ENCODE measurements at places on chromosomes 4 and X.

DNA sequence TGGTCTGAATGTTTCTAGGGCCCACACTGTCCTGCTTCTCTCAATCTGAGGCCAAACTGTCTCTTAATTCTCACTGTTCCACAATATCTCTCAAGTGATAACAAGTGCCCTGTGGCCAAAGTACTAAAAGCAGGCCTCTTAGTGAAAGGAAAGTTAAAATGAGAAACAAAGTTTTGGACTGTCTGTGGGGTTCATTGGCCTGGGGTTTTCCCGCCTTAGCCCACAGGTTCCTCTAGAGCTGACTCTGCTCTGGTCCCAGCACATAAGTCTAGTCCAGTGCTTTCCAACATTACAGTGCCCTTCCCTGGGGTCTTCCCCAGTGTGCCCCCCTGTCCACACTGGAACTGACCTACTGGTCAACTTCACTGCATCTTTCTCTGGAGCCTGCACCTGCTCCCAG, 6.3 kb downstream of the MAGEB1 start:
- no peak for DNase-seq

DNA sequence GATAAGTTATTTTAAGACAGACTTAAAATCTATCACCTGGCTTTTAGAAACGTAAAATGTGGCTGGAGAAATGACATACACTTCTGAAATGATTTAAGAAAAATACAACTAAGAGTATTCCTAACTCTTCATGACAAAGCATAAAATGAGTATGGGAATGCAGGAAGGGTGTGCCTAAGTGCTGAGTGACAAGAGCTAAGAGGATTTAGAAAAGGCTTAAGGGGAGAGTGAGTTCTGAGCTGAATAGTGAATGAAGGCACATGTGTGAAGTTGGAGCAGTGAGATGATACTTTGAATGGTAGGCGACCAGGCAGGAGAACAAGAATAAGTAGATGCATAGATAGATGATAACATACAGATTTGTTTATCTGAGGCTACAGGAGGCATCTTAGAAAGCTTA, 458.3 kb upstream of the TENM3 start:
- DNase-seq: no peak

DNA sequence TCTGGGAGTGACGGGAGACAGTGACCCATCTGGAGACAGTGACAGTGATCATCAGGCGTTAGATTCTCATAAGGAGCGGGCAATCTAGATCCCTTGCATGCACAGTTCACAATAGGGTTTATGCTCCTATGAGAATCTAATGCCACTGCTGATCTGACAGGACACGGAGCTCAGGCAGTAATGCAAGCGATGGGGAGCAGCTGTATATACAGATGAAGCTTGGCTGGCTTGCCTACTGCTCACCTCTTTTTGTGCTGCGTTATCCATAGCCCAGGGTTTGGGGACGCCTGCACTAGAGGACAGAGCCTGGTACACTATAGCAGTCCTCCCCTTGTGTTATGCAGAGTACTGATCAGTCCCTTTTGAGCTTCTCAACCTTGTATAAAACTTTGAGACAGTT, 23.5 kb downstream of the NFKB1 start:
- no peak for DNase-seq

GRCh38 chr4:30454504-30454903, 265.7 kb upstream of the PCDH7 start:
- DNase-seq: no peak

DNA sequence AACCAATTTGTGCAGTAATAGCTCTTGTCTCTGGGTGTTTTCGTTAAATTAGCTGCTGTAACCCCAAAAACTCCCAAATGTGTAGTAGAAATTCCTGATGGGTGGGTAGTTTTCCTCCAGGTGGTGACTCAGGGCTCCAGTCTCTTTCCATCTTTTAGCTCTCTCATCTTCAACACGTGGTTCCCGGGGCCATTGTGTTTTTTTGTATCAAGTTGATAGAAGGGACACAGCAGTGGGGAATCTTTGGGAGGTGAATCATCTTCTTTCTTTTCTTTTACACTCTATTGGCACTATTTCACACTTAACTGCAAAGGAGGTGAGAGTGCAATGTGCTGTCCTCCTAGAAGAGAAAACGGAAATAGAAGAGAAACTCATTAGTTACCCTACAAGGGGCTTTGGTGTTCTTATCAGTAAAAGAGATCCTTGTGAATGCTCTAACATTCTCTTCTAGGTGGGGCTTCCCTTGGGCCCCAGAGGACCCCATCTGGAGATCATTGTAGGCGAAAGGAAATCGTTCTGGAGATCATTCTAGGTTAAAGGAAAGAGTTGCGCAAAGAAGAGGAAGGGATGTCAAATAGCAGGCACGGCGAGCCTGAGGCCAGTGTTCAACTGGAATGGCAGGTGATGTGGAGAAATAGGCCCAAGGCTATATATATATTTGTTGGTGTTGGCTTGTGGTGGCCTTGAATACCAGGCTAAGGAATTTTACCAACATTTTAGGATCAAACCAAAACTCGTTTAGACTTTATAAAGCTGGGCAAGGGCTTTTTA, 68.2 kb upstream of the ACSL1 start:
- no peak for DNase-seq

- DNase-seq: no peak
These were observed 11.0 kb downstream of the TKTL2 start for GRCh38 chr4:163462556-163462955.

- no peak for DNase-seq
These were observed 145.5 kb upstream of the NAP1L5 start for GRCh38 chr4:88843067-88843685.

- DNase-seq: no peak
These were observed 3.4 kb upstream of the INTU start for GRCh38 chr4:127629371-127629770.

DNA sequence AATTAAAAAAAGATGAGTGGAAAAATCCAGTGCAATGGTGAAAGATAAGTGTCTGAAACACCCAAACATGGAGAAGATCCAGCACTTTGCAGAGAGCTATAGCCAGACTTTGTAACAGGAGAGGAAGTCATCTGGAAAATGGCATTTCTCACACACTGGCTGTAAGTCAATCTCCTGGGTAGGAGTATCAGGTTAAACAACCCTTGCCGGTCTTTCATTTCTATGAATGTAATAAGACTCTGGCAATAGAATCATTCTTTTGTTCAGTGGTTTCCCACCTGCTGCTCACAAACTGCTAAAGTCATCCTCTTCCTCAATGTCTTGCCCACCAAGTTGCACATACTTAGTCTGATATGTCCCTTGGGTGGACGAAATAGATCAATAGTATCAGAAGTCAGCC, 94.0 kb upstream of the ATP8A1 start:
- no peak for DNase-seq

DNA sequence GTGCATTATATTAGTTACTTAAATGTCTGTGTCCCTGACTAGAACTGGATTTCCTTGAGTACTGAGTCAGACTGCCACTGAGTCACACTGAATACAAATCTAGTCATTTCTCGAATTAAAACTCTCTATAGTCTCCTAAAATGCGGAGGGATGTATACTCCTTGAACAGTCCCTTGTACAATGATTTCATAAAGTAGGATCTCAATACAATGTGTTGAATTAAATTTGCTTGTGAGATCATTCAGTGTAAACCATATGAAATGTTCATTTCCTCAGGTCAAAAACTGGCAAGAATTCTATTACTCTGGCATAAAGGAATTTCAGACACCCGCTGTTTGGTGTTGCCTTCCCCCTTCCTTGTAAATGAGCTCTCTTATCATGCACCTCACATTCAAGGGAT, 17.5 kb upstream of the FAM241A start:
- DNase-seq: no peak

DNA sequence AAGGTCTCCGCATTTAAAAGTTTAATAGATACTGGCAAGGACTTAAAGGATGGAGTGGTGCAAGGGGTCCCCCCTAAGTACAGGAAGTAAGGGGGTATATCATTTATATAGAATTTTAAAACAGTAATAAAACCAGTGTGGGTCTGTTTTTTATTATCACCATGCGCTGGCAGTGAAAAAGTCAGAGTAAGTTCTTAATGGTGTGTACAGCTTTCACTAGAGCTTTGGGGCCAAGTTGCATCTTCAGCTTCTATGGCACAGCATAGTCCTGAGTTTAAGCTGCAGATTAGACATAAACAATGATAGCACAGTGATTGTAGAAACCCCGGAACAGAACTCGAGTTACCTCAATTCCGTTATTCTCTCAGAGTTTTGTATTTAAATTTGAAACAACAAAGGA, 27.6 kb downstream of the RHOH start:
- DNase-seq: no peak

DNA sequence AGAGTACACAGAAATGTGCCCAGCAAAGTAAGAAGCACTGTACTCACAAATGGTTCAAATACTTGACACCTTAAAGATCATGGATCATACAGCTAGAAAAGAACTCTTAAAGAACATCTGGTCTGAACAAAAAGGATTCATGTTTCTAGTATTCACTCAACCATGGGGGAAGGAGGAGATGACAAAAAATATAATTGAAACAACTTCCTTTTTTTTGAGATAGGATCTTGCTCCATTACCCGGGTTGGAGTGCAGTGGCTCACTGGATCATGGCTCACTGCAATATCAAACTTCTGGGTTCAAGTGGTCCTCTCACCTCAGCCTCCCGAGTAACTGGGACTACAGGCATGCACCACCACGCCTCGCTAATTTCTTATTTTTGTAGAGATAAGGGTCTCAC, 6.0 kb downstream of the DHX15 start:
- no peak for DNase-seq

DNA sequence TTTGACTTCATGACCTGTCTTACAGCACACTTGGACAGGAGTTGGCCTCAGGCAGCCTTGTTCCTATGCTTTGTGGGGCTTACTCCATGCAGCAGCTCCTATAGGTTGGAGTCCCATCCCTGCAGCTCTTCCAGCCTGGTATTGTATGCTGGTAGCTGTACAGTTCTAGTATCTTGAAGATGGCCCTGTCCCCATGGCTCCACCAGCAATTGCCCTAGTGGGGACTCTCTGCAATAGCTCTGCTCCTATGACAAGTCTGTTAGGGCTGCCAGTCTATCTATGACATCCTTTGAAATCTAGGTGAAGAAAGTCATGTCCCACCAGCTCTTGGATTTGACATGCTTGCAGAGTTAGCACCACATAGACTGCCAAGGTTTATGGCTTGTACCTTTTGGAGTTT, 252.6 kb downstream of the ANTXR2 start:
- DNase-seq: no peak

- DNase-seq: no peak
These were observed 81.8 kb upstream of the MAGEA4 start for GRCh38 chrX:151830911-151831310.

- no peak for DNase-seq
These were observed 72.5 kb downstream of the ADRA2C start for GRCh38 chr4:3838437-3839380.

DNA sequence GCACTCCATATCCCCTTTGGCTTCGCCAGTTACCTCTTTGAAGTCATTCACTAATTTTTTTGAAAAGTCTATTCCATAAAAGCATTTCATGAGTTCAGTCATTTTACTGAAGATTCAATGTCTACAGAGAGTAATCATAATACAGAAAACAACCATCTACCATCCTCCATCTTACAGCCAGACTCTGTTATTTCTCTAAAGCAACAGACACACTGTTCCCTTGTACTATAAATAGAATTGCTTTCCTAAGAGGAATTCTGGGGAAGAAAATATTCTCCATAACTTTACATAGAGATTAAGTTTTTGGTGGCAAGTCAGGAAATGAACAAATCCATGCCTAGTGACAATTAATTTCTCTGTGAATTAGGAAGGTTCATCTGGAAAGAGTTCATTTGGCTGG, 37.0 kb downstream of the XK start:
- DNase-seq: no peak

- no peak for DNase-seq
These were observed 25.8 kb upstream of the RPL39 start for GRCh38 chrX:119817130-119817690.

DNA sequence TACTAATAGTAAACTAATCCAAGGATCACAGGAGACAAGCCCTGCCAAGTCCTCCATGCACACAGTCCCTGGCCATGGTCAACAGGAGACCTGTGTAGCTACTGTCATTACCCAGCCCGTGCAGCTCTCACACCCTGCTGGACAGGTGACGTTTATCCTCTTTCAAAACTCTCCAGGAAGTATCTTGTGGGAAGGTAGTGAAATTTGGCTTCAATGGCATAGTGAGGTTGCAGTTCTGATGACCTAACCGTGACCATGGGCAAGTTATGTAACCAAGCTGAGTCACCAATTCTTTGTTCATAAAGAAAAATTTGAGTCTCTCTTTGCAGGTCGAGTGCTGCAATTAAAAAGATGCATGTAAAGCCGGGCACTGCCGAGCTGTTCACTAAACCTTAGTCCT, 11.3 kb upstream of the SLC2A9 start:
- DNase-seq: no peak

Data from stimulated activated CD4-positive, alpha-beta T cell treated with anti-CD3 and anti-CD28 coated beads, TNF-alpha, amount 100 ng/mL, for 4 hours (primary cell).